ENCODE measurements at places on chromosomes 5 and 9. TPM values are rescaled to one million over a fixed set of nuclear protein-coding genes. Genes with fewer than 3 reads are reported as not detected.

- no peak for DNase-seq
Measured at GRCh38 chr5:151592855-151593408, 1.8 kb upstream of the FAT2 start.

- DNase-seq = no peak
Measured at GRCh38 chr5:111447099-111447498, 65.2 kb downstream of the STARD4 start.

DNA sequence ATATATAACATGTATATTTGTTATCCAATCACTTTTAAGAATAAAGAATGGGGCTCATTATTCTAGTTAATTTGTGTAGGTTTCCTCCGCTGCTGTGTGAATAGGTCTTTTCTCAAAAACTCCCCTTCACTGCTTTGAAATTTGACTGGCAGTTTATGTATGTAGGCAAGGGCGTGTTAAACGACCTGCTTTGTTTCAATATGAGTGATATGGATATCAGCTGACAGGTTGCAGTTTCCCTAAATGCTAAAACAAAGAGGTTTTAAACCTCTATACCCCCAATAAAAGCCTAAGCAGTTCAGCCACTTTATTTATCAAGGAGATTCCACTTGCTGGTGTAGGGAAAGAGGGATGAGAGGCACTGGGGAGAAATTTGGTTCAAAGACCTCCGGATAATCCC is 159.6 kb downstream of the TMEM167A start:
- no peak for DNase-seq

GRCh38 chr5:57414191-57414590 is 68.4 kb downstream of the ACTBL2 start:
- DNase-seq = no peak

DNA sequence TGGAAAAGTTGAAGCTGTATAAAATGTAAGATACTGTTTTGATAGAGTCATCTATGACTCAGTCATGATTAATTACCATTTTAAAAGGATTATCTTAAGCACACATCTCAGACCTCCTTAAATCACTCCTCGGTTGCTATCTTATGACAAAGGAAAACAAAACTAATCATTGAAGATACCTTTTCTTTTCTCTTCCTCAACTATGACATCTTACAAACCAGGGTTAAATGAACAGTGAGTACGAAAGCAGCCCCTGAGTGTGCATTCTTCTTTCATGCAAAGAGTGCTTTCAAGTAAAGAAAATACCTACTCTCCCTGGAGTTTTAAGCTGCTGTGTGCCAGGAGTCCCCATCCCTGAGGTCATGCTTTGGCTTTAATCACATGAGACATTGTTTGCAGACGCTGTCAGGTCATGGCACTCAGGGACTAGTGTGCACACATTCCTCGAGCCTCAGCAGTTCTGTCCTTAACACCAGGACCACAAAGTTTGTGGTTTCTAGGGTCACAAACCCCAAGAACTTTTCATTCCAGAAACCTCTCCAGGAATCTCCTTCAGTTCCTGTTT is 86.7 kb upstream of the ICE1 start:
- peak; percentile 55 for DNase-seq

- DNase-seq = no peak
Measured at GRCh38 chr5:39190311-39191102, 28.9 kb downstream of the FYB1 start.

The CARTPT gene
- not detected for polyA plus RNA-seq

The MEGF10 gene
- polyA plus RNA-seq = not detected

The PLPP6 gene
- 3.2 TPM for polyA plus RNA-seq
